Stimulated activated CD4-positive, alpha-beta T cell treated with anti-CD3 and anti-CD28 coated beads, Interleukin-1b, Interleukin-23, amount 100 ng/mL, for 1 hour (primary cell): ENCODE measurements at places on chromosomes 5 and 9.
A peak's percentile ranks its signal among the peaks of the same experiment; 100 is the strongest.

- DNase-seq, result no peak
These were observed 159.1 kb upstream of the RGMB start for GRCh38 chr5:98614341-98614740.

GRCh38 chr9:135971111-135971766, 10.1 kb upstream of the UBAC1 start:
- no peak for DNase-seq

DNA sequence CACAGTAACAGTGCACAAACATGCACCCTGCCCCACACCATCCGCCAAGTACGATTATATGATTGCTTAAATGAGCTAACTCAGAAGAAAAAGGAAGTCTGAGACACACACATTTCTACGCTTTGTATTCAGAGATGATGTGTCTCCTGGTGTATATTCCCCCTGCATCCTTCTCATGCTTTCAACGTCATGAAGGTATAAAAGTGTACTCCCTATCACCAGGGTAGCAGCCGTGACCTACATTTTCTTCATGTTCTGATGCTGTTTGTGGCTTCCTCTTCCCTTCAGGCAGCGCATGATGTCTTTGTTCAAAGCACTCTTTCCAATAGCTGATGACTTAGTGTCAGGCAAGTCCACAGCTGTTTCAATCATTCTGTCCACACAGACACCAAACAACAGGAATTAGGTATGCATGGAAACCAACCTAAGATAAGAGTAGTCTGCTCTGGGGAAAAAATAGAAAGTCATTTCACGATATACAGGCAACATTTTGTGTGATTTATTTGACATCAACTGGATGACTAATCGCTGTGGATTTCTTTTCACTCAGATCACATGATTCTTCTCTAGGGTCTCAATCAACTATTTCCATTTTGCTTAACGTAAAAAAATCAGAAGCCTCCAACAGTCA, 269.4 kb upstream of the PTGER4 start:
- DNase-seq, result no peak

GRCh38 chr5:95669540-95669939, 13.3 kb downstream of the SPATA9 start:
- no peak for DNase-seq

DNA sequence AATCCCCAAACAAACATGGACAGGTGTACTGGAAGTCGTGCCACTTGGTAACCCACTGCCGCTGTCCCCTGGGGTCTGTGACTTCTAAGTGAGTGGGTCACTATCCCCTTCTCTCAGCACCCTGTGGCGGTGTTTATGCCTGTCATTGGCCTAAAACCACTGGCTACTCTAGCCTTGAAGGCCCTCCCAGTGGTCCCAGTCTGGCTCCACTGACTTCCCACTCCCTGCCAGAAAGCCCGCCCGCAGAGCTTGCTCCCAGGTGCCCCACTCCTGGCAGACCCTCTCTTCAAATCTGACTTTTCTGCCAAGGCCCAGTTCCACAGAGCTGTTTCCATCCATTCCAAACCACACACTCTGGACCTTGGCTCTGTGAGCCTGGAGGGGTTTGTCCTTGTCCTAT, 274.5 kb downstream of the HSPA4 start:
- no peak for DNase-seq

DNA sequence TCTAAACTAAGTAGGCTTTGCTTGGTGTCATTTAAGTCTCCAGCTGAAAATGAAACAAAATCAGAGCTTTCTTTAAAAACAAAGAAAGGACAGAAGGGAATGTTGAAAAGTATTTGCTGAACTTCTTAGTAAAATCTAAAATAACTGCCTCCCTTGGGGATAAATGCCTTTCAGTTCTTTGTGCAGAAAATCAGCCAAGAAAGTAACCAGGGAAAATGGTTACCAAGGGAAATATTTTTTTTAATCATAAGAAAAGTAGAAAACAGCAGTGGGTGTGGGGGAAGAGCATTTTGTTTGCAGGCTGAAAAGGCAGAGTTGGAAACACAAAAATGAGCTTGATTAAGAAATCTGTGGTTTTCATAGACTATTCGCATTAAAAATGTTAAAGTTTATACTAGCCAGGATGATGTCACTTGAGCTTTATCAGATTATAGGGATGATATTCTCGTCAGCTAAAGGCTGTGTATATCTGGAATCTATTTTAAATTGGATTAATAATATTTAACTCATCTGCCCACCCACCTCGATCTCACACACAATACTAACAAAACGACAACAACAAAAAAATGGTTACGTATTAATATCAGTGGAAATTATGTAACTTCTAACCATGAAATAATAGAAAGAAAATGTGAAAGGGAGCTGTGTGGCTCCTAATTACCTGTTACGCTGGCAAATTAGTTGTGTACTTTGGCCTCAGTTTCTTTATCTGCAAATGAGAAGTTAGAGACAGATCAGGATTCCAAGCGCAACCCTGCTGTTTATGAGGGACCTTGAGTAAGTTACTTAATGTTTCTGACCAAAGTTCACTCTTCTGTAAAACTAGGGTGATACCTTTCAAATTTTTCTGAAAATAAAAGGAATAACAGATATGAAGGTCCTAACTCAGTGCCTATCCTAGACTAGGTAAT, at the start of gene ECM2:
Gene ECM2 (minus strand): TSS at position 51 of the 911 bp plus-strand sequence. CDS start 13,124 bp downstream, outside the sequence.
- DNase-seq, result no peak

GRCh38 chr9:1880038-1880565, 135.0 kb upstream of the SMARCA2 start:
- no peak for DNase-seq

GRCh38 chr5:8550921-8551320, 682.0 kb downstream of the MTRR start:
- no peak for DNase-seq

- DNase-seq, result no peak
These were observed at the start of gene CARD9 for GRCh38 chr9:136373300-136374182. CARD9 (minus strand) TSS chr9:136373669; CDS start chr9:136372078, 1,591 bp downstream.

GRCh38 chr9:137445275-137445807, 4.2 kb upstream of the ENTPD8 start:
- DNase-seq, result peak; percentile 63

DNA sequence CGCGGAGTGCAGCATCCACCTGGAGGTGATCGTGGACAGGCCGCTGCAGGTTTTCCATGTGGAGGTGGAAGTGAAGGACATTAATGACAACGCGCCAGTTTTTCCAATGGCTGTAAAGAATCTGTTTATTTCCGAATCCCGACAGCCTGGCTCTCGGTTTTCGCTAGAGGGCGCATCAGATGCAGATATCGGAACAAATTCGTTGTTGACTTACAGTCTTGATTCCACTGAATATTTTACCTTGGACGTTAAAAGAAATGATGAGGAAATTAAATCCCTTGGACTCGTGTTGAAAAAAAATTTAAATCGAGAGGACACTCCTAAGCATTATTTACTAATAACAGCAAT, 611 bp downstream of the PCDHA3 start:
- DNase-seq, result no peak

GRCh38 chr9:25891527-25891926, 213.3 kb upstream of the TUSC1 start:
- DNase-seq, result no peak

- no peak for DNase-seq
These were observed 239.0 kb downstream of the FANCC start for GRCh38 chr9:95078511-95078910.

GRCh38 chr5:84794486-84795035, 409.9 kb upstream of the EDIL3 start:
- DNase-seq, result no peak

DNA sequence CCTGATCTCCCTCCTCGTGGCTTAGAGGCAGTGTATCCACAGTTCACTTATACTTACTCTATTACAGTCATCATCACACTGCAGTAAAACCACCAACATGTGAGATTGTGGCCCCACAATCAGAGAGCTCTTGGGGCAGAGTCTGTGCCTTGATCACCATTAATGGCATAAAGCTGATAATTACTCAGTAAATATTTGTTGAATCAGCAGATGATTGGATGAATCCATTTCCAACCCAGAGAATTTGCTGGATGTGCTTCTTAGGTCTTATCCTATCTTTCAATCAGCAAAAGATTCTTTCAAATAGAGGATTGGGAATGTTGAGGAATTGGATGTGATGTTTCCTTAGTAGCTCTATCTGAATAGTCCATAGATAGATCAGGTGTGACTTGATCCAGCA, 88.8 kb upstream of the PITX1 start:
- DNase-seq, result no peak

- no peak for DNase-seq
These were observed 72.2 kb downstream of the NMUR2 start for GRCh38 chr5:152332716-152333460.

- DNase-seq, result no peak
These were observed 5.3 kb downstream of the NINJ1 start for GRCh38 chr9:93128715-93129224.

GRCh38 chr5:142727735-142728047, 41.8 kb upstream of the FGF1 start:
- no peak for DNase-seq

DNA sequence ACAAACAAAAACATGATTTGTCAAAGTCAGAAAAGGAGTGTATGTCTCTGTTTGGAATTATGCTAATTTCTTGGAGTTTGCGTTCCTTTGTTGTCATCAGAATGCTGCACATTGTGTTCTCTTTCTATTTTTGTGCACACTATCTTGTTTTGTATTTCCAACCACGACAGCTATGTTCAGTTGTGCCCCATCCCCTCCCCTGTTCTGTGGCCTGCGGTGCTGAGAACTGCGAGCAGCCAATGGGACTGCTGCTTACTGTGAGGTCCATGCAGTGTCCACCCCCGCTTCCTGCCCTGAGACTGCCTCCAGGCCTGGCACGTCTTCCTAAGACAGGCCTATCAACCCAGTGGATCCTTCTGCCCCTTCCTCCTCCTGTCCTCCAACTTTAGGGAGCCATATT, 76.8 kb downstream of the PALM2AKAP2 start:
- no peak for DNase-seq

DNA sequence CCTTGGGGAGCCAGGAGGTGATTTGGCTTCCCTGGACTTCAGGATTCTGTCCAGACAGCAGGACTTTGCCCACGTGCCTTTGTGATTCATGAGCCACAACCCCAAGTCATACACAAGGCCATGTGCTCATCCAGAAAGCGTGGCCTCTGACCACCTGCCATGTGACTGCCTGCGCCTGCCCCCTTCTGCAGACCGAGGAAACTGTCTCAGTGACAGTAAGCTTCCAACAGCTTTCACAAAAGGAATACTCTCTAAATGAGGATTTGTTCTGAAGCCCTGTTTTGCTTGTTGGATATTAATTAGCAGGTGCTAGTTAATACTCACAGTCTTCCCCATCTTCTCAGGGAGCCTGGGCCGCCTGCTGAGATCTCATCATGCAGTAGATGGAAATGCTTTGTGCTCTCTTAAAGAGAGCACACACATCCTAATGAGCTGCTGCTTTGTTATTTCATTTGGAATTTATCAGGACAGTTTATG, 36.9 kb upstream of the ANGPTL2 start:
- no peak for DNase-seq

DNA sequence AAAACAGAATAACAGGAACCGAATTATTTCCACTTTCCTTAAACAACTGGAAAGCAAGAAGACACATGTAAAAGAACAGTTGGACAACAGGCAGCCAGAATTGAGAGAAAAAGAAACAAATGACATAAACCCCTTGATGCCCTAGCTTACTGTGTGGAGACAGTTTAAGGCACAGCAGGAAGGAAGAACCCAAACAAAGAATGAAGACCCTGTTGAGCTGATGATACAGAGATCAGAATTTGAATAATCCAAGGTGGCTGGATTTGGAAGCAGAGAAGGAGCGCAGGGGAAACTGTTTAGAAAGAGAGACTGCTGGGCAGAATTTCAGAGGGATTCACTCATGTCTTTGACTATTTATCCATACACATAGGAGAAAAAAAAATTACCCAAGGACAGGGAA, 316.3 kb upstream of the POU5F2 start:
- no peak for DNase-seq

GRCh38 chr9:95509851-95510708, 6.7 kb downstream of the PTCH1 start:
- no peak for DNase-seq

- DNase-seq, result no peak
These were observed 223.0 kb downstream of the GABBR2 start for GRCh38 chr9:98485706-98486105.

- no peak for DNase-seq
These were observed 97.1 kb upstream of the IRX2 start for GRCh38 chr5:2848619-2849018.

- no peak for DNase-seq
These were observed 710 bp upstream of the PIP5KL1 start for GRCh38 chr9:127931092-127931881.

- DNase-seq, result no peak
These were observed 1.3 kb upstream of the EBF1 start for GRCh38 chr5:159100782-159101646.

DNA sequence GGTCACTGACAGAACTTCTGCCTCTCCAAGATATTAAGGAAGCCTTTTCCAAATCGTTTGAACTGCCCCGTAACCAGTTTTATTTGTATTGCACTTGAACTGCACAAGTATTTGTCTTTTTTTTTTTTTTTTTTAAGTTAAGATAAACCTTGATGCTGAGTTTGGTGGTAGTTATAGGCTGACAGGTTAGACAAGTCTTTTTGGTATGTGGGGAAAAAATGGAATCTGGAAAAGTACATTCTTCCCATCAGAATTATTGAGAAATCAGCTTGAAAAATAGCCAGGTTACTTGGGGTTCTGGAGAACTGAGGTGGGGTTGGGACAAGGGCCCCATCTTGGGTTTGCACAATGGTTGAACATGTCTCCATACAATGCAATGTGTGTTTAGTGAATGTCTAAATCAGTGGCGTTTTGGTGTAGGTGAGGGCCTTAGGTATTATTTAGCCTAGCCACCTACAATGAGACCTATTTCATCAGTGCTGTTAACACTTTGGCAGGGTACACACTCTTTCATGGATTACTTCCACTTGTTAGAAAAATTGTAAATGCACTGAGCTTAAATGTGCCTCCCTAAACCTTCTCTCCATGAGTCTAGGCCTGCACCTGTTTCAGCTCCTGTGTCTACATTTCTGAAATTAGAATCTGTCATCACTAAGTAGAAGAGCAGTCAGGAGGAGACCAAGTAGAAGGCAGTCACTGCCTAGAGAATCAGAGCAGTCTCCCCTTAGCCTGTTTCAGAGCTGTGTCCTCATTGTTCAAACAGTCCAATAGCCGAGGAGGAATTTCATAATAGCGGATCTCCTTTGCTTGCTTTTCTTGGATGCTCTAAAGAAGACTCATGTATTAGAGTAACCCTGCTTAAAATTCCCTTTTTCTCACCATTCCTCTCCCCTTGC, 140.0 kb upstream of the HMHB1 start:
- DNase-seq, result no peak

DNA sequence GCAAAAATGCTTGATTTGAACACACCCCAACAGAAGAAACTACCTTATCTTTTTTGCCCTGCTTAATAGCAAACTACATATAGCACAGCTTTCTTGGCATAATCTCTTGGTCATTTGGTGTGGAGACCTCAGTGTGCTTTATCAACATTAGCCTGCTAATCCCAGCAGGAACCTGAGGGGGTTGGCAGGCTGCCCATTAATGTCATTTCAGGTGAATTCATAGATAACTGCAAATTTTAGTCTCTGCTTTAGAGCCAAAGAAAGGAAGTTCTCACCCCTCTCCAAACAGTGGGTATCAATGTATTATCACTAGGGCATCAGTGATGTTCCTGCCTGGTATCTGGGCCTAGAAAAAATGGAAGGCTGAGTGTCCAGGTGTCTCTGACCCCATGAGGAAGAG, 489.0 kb downstream of the NTRK2 start:
- DNase-seq, result no peak
